NCI-H510A (cell line): ENCODE measurements at places on chromosomes 2 and 18.

- no peak for DNase-seq
Observed at GRCh38 chr2:26542676-26543505, 65.0 kb upstream of the OTOF start.

DNA sequence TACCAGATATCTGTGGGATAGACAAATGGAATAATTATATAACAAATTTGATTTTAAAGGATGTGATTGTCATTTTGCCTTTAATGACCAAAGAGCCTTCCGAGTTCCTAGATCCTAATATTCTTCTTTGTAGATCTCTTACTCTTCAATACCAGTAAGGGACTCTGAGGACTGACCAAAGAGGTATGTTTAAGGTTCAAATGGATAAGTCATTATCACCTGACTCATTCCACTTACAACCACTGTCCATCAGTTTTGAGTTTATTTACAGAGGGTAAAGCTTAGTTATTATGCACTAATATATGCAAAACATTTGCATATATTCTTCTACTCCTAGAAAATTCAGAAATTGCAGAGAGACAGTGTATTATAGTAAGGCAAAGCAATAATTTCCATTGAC, 62.7 kb downstream of the CCDC148 start:
- no peak for DNase-seq

- no peak for DNase-seq
Observed at GRCh38 chr2:62966991-62967390, 83.6 kb upstream of the OTX1 start.

GRCh38 chr2:72996117-72996502, 75.4 kb downstream of the SFXN5 start:
- no peak for DNase-seq

DNA sequence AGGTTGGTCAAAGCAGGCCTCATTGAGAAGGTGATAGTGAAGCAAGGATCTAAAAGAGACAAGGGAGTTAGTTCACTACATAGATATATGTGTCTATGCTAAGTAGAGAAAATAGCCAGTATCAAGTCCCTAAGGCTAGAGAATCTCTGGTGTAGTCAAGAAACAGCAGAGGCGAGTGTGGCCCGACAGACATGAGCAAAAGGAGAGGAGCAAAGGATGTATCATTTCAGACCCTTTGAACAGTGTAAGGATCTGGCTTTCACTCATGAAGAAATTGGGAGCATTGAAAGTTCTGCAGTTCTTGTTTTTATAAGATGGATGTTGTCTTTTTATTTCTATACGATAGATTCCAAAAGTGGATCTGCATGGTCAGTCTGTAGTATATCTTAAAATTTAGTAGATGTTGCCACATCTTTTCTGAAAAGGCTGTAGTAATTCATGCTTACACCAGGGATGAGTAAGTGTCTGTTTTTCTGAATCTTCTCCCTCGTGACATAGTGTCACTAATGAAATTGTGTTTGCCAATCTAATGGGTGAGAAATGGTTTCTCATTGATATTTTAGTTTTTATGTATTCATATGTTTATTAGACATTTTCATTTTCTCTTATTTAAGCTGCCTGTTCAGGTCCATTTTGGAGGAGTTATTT, 18.8 kb downstream of the SP100 start:
- DNase-seq = no peak

DNA sequence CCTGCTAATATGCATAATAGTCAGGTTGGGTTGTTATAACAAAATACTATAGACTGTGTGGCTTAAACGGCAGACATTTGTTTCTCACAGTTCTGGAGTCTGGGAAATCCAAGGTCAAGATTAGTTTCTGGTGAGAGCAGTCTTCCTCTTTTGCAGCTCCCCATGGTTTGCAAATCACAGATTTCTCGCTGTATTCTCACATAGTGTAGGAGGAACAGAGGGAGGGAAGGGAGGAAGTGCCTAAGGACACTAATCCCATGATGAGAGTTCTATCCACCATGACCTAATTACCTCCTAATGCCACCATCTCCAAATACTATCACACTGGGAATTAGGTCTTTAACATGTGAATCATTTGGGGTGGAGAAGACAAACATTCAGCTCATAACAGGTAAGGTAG, 20.1 kb upstream of the PTH2R start:
- DNase-seq = no peak

DNA sequence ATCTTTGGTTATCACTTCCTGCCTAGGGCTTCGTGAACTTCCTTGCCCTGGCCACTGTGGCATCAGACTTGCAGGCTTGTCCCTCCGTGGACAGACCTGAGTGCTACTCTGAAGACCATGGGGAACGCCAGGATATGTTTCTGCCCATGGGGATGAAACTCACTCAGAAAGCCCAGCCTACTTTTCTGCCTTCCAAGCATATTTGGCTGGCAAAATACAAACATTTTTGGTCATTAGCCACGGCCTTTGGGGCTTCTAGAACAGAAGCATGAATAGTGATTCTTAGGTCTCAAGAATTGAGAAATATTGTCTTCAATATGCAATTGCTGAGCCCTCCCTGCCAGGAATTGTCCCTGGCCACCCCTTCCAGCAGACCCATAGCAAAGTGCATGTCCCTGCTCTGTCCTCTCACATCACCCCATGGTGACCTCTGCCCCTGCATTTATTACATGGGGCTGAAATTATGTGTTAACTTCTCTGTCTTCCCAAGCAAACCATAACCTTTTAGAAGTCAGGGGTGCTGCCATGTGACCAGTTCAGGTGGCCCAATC, 152.4 kb downstream of the OSR1 start:
- no peak for DNase-seq

DNA sequence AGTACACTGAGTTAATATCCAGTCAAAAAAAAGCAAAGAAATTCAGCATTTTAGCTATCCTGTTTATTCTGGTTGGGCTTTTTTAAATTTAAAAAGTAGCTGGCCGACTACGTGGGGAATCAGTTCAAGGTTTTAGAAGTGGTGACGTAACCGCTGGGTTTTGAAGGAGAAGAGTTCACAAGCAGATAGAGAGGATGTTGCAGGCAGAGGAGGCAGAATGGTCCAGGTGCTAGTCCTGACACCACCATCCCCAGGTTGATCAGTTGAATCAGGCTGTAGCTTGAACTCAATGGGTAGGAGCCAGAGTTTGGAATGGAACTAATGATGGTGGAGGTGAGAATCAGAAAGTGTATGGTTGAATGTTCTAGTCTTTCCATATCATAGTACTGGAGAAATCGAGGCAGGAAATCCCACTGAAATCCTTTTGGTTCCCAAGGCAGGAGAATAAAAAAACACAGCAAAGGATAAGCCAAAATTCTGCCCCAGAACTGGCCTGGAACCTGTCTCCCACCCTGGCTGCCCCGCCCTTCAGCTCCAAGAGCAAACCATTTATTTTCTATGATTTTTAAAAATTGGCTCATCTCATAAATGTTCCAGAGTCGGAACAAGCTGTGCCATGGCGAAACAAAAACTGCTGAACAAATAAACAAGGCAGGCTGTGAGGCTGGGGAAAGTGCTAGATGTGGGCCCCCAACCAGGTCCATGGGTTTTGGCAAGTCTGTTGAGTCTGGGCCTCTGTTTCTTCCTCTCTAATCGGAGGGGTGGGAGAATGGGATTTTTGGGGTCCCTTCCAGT, 44.0 kb downstream of the SLC4A1AP start:
- DNase-seq = no peak

DNA sequence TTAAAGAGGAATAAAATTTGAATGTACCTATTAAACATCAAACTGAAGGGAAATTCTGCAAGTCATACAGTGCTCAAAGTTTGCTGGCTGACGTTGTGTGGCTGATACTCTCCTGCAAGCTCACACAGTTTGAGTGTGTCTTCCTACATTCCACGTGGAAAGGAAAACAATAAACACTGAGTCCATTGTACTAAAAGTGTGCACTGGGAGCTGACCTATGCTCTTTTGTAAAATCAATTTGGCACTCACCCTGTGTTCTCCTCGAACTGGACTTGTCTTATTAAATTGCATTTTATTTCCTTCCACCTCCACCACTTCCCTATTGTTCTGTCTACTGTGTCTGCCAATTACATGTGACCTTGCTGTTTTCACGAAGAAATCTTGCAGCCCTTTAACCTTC, 458.0 kb downstream of the CPS1 start:
- no peak for DNase-seq

DNA sequence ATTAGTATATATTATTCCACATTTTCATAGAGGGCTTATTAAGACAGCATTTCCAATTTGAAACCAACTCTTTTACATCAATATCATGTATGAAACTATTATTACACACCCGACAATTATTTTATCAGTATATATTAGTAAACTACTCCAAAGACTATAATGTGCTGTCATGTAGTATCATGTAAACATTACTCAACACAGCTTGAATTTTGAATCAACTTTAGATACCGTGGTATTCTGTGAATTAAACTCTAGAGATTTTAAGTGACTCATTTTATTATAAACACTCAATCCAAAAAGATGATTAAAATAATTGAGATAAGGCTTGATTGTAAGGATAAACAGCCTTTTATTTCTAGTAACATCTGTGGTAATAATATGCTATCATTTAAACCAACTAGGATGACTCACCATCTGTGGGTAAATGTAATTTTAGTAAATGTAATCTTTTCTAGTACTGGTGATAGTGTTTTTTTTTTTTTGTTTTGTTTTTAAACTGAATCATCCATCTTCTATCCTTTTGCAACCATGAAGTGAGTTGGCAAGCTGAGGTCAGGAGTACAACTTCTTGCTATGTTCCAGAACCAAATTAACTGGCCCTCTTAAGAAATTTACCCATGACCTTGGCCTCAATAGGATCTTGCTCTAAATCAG, 144.3 kb upstream of the SMAD7 start:
- DNase-seq = no peak

GRCh38 chr2:155841442-155841841, 491.1 kb downstream of the NR4A2 start:
- no peak for DNase-seq

DNA sequence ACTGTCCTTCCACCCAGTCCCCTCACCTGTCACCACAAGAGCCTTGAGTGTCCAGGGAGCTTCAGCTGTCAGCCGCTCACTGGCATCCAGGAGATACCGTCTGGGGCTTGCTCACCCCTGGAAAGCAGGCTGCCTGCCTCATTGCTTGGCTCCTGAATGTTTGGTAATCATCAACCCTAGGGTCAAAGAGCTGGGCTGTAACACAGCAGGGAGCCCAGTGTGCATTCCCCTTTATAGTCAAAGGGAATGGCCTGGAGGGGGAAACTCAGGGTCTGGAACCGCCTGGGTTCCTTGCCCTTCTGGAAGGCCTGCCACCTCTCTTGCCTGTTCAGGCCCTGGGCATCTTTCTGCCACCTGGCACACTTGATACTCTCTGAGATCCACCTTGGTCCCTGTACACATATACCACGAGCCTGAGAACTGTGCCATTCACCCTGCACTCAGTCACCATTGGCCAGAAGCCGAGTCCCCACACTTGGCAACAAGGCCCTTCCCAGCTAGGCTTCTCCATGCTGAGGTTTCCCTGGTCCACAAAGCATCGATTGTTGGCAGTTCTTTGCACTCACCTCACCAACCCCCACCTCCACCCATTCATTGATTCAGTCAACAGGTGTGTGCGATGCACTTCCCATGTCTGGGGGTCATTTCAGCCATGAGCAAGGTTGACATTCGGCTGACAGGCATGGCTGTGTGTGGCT, 35.0 kb downstream of the TPRKB start:
- DNase-seq = no peak

DNA sequence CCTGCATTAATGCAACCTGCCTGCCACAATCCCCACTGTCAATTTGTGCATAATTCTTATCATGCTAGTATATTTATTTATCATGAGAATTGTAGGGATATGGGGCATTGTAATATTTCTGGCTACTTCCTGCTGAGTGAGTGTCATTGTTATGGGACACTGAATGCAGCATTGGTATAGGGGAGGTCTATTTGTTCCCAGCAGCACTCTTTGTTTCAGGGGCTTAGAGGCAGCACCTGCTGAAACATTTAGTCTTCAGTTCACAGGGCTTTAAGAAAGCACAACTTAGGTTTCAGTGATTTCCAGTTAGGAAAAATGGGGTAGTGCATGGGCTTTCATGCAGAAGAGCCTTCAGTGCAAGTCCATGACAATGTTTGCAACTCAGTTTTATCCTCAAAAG, 23.6 kb downstream of the SULT1C3 start:
- DNase-seq = no peak

- DNase-seq = no peak
Observed at GRCh38 chr2:181308766-181309515, 148.2 kb upstream of the ITGA4 start.
